ENCODE measurements at places on chromosomes 4 and X.

- no peak for DNase-seq
Observed at GRCh38 chr4:10082459-10083272, 33.9 kb downstream of the WDR1 start.

- DNase-seq, result no peak
Observed at GRCh38 chrX:131746491-131746968, 202.7 kb downstream of the OR13H1 start.

DNA sequence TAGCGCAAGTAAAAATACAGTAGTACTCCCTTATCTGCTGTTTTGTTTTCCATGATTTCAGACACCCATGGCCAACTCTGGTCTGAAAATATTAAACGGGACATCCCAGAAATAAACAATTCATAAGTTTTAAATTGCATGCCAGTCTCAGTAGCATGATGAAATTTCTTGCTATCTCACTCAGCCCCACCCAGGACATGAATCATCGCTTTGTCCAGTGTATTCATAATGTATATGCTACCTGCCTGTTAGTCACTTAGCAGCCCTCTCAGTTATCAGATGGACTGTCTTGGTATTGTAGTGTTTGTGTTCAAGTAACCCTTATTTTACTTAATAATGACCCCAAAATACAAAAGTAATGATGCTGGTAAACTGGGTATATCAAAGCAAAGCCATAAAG, 158.2 kb upstream of the DDIT4L start:
- DNase-seq, result no peak

DNA sequence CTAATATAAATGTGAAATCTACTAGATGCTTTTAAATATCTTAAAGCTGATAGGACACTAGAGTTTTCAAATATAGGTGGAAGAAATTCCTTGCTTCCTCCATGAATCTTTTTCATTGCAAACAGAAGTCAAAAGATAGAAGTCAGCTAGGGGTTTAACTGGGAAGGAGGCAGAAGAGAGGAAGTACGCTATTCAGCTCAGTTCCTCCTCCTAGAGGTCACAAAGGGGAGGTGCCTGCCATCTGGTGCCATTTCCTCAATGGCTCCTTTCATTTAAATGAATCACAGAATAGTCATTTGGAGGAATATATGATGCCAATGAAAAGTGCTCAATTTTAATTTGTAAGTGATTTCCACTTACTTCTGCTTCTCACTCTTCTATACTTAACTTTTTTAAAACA, 8.5 kb downstream of the COL25A1 start:
- no peak for DNase-seq

DNA sequence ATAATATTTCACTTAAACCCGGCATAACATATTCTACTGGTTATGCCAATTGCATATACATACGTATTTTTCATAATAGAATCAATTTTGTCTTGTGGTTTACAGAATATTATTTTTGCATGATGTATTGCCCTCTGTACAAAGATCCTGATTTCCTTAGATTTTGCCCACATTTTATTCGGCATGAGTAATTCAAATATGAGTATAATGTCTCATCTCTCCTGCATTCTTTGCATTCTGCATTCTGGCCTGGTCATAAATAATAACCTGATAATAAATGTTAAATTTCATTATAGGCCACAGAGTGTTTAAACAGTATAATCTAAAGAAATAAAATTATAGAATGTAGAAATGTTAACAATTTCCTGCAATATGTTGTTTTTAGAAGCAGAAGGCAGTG, 205.3 kb downstream of the TLL1 start:
- DNase-seq, result no peak

DNA sequence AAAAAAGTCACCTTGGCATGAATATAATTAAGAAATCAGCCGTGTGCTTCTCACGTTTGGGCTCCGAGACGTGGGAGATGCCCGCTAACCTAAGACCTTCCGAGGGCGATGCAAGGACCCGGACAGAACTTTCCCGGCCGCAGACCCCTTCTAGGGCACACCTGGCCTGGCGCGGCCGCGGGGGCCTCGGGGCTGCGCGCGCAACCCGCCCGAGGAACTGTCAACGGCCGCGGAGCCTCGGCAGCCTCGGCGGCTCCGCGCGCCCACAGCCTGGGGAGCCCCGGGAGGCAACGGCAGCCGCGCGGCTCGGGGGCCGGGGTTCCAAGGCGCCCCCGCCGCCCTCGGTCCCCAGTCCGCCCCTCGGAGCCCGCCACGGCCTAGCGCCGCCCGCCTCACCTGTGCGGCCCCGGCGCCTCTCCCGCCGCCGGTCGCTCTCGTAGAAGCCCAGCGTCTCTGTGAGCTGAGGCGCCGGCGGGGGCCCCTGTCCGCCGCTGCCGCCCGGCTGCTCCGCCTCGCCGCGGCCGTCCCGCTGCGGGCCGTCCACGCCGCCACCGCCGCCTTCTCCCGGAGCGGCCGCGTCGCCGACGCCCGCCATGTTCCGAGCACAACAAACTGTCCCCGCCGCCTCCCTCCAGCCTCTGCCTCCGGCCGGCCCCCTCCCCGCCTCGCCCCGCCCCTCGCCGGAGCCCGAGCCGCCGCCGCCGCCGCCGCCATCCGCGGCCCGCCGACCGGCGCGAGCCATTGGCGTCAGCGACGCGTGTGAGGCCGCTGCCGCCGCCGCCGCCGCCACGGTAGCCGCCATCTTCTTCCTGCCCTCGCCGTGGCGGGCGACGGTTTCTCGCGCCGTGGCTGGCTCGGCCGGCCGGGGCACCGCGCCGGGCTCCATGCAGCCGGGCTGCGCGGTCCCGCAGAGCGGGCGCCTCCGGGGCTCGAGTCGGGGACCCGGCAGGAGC, at the start of gene TAPT1:
TAPT1 (minus strand) TSS at position 609 of the 953 bp plus-strand sequence; CDS start at position 595, 14 bp downstream.
- peak; percentile 77 for DNase-seq

GRCh38 chr4:147481577-147482109, 746 bp downstream of the EDNRA start:
- DNase-seq, result no peak

DNA sequence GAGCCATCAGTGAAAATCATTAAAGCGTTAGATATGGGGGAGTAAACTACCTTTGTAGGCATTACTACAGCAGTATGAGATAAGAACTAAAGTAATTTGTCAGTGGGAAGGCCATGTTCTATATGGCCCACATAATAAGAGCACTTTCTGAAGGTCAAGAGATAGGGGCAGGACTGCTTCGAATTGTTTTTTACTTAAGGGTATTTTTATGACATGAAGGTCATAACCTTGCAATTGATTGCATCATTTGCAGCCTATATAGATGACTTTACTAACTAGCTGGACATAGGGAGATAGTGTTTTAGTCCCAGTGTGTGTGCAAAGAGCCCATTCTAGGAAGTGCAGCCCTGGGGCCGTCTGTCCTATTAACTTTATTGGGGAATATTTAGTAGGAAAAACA, 23.6 kb upstream of the GC start:
- DNase-seq, result no peak

GRCh38 chr4:53011259-53011905, 149.3 kb downstream of the RASL11B start:
- no peak for DNase-seq

DNA sequence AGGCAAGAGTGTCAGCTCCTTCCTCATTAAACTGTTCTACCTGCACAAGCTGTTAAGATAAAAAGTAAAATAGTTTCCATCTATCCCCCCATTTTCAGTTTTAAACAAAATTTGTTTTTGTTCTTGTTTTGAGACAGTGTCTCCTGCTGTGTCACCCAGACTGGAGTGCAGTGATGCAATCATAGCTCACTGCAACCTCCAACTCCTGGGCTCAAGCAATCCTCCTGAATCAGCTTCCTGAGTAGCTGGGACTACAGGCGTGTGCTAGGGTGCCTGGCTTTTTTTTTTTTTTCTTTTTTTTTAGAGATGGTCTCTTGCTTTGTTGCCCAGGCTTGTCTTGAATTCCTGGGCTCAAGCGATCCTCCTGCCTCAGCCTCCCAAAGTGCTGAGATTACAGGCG, 105.4 kb downstream of the HS6ST2 start:
- DNase-seq, result no peak

Data from CD4-positive, alpha-beta T cell treated with Interferon alpha-2 for 1 hour (primary cell).